ENCODE measurements at places on chromosomes 7 and 10.

- no peak for DNase-seq
These were observed 54.6 kb upstream of the ZNF32 start for GRCh38 chr10:43703286-43703685.

- no peak for DNase-seq
These were observed 109.6 kb upstream of the STARD3NL start for GRCh38 chr7:38068461-38068860.

- no peak for DNase-seq
These were observed 158.9 kb downstream of the RTKN2 start for GRCh38 chr10:62109587-62110293.

DNA sequence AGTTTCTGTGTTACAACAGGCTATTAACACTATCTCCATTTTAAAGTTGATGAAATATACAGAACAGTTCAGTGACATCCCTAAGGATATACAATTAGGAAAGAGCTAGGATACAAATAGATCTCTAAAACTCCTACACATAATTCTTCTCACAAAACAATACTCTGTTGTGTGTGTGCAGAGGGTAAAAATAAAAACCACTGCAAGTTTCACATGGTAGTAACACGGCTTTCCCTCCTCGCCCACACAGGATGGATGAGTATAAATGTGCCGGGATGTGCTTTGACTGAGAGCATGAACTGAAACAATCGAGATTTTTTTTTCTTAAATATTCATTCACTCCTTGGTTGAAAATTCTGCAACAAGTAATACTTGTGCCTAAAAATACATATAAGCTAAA, 131.5 kb upstream of the C1QL3 start:
- DNase-seq = no peak

DNA sequence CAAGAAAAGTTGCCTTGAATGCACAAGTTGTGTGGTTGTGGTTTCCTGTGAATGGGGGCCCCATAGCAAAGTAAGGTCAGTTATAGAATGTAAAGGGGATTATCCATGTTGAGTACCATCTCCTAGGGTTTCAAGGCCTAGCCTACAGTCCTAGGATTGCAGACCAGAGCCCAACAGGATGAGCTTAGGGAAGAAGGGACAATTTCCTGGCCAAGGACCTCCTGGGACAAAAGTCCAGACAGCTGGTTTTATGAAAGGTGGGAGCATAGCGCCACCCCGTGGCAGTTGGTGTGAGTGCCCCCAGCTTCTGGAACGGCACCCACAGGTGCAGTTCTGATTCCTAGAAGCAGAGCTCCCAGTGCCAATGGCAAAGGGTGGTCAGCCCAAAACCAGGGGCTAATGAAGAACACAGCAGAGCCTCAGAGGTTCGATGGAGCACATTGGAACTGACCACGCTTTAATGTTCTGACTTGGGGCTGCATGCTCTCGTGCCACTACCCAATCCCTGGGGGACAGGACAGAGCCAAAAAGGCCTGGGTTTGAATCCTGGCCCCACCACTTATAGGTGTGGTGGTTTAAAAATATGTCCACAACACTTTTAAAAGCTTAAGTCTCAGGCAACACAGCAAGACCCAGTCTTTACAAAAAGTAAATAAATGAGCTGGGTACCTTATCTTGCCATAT, 25.8 kb upstream of the TMEM120A start:
- peak; percentile 37 for DNase-seq

GRCh38 chr7:158473221-158473620, 114.4 kb downstream of the PTPRN2 start:
- no peak for DNase-seq

DNA sequence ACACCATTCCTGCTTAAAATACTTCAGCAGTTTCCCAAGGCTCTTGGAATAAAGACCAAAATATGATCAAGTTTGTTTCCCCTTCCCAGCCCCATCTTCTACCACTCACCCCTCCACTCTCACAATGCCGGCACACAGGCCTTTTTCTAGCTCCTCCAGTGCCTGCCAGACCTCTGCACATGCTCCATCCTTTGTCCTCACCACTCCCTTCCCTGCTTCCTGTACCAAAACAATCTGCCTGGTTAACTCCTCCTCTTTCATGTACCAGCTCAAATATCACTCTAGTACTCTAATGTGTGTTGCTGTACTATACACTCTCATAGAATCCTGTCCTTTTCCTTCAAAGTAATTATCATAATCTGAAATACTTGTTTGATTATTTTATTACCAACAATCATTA, 19.4 kb downstream of the SCRN1 start:
- DNase-seq = no peak

- DNase-seq = no peak
These were observed 429.2 kb upstream of the ETV1 start for GRCh38 chr7:14418633-14419032.

DNA sequence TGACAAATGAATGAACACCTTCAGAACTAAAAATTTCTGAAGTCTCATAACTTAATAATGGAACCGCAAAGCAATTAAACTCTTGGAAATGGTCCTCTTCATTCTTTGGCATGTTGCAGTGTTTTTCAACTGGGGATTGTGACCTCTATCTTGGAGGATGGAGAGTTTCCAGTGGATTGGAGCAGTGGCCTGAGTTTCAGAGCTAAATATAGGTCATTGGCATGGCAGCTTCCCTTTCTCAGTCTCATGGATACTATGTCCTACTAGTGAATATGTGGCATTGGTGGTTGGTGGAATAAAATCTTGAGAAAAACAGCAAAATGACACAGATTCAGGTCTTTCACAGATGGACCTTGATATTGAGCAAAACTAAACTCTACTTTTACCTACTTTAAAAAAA, 24.1 kb upstream of the EPC1 start:
- DNase-seq = no peak

DNA sequence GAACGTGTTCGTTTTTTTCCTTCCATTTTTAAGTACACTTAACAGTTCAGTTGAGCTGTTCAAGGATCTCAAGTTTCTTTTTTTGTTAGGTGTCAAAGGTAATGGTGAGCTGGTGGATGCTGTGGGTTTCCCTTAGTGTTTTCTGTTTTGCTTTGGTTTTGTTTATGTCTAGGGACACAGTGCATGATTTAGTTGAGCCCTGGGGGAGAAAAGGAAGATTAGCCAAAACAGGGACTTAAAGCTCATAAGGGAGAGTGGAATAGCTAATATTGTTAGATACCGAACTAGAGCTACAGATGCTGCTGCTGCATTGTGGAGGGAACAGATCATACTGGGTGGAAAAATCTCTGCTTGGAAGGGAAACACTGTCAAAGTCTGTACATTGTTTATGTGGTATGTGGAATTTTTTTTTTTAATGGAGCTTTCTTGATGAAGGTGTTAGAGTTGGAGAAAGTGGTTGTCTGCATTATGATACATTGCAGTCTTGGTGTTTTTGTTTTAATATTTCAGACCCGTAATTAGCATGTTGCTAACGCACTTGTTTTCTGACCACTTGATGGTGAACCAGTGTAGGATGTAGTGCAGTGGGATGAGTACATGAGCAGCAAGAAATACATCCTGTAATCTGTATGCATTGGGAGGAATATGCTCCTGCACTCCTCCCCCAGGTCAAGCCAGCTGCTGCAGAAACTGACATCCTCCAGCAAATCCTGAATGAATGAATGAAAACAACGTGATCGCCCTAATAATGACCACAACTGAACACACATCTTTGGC, 2.1 kb downstream of the GLCCI1 start:
- no peak for DNase-seq

- no peak for DNase-seq
These were observed 168.1 kb downstream of the GPR37 start for GRCh38 chr7:124597509-124597908.

- DNase-seq = no peak
These were observed 14.2 kb upstream of the NMT2 start for GRCh38 chr10:15182540-15183207.

DNA sequence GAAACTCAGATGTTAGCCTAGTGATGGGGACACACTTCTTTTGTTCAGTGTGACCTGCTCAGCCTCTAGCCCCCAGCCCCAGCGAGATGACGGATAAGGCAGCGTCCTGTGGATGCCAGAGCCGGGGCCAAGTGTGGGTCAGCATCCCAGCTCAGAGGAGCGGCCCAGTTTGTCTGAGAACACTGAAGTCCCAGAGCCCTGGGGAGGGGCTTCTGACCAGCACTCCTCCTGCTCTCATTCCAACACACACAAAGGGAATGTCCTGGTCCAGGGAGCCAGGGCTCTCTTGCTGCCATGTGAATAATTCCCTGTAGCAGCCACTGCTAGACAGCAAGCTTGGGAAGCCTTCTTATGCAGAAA, 4.5 kb upstream of the ATP6V0E2 start:
- no peak for DNase-seq

GRCh38 chr10:110479710-110480109, 18.0 kb upstream of the DUSP5 start:
- no peak for DNase-seq

- DNase-seq = no peak
These were observed 614.3 kb downstream of the XPNPEP1 start for GRCh38 chr10:109308971-109309370.

- no peak for DNase-seq
These were observed 250.9 kb downstream of the SFMBT2 start for GRCh38 chr10:7159928-7160327.

DNA sequence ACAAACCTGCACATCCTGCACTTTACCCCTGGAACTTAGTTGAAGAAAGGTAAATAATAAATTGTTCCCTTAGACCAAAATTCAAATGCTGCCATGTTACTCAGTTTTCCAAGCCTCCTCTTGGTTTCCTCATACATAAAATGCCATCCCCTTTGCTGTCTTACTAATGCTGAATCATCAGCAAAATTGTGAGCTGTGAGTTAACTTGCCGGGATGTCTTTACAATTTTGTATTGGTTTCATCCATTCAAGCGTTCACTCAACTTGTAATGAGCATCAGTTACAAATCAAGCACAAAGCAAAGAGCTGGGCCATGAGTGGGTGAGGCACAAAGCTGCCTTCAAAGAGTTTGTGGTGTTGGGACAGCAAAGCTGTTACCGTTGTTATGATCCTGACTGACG, 395.8 kb upstream of the ZMIZ1 start:
- no peak for DNase-seq

DNA sequence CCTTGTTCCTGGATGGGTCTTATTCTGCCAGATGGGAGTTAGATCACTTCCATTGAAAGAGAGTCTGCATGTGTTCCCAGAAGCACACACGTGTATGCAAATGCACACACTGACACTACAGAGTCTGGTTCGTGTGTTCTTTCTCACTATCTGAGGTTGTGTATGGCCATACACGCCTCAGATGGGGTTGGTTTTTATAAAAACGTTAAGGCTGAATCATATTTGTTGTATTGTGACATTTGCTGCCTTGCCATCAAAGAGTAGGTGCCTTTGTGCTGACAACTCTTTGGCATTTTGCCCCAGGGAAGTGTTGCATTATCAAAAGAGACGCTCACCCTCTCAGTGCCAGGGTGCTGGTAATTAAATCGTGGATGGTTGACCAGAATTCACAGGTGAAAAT, 37.7 kb upstream of the HDAC9 start:
- no peak for DNase-seq

DNA sequence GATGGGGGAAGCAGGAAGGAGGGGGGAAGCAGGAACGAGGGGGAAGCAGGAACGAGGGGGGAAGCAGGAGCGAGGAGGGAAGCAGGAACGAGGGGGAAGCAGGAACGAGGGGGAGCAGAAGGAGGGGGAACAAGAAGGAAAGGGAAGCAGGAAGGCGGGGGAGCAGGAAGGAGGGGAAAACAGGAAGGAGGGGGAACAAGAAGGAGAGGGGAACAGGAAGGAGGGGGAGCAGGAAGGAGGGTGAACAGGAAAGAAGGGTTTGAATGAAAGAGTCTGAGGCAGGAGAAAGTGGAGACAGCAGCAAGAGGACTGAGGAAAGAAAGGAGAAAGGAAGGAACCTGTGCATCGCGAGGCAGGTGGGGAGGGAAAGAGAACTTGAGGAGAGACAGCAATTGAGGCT, 256.6 kb downstream of the PTEN start:
- no peak for DNase-seq
